ENCODE measurements at places on chromosomes 6 and 20.

- peak; percentile 40 for DNase-seq
These were observed 285.2 kb downstream of the UST start for GRCh38 chr6:149031859-149032598.

DNA sequence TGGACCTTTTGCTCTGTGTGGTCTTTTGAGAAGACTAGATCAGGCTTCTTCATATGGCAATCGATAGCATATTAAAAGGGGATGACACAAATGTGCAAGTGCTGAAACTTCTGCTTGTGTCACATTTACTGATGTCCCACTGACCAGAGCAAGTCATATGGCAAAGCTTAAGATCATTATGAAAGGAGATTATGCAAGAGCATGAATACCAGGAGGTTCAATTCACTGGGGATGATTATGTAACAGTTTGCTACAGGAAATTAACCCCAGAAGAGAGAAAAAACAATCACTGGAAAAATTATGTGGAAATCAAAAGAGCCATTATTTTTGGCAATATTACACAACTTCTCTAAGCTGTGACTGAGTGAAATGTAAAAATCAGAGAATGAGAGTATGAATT is 13.7 kb upstream of the PRDM13 start:
- no peak for DNase-seq

- no peak for DNase-seq
These were observed 151.1 kb downstream of the TTLL2 start for GRCh38 chr6:167475947-167476346.

DNA sequence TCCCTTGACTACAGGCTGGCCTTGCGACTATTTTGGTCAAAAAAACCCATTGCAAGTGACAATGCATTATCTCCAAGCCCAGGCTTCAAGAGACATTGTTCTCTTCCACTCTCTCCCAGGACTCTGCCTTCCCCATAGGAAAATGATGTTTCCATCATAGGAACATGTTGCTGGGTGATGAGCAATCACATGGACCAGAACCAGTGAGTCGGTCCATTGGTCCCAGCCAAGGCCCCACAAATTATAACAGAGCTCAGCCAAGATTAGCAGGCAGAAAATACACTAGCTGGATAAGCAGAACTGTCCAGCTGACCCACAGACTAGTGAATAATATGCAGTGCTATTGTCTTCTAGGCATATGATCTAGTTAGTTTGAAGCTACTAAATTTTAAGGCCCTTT is 27.4 kb downstream of the TENT5A start:
- no peak for DNase-seq

GRCh38 chr6:88144637-88145297 is 21.4 kb downstream of the CNR1 start:
- no peak for DNase-seq

All from CD4-positive, alpha-beta T cell treated with Interleukin-4 for 4 hours (primary cell).